ENCODE measurements at places on chromosomes 6 and 20.

DNA sequence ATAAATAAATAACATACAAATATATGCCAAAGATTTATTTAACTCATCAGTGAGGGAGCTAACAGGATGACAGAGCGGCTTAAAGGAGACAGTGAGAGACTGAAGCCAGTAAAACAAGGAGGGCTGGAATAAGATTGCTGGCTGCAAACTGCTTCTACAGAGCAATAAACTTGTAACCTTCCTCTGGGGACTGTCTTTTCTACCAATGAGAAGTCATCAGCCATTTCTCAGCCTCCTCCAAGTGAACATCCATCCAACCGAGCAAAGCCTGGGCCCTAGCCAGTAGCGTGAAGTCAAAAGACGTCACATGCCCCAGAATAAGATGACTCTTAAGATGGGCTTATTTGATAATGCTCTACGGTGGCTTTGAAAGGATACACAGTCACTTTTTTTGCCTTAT lies 42.5 kb downstream of the CPXM1 start:
- DNase-seq, result no peak

GRCh38 chr6:43856005-43856765 lies 86.2 kb downstream of the VEGFA start:
- no peak for DNase-seq

GRCh38 chr20:6157345-6157744 lies 34.5 kb upstream of the FERMT1 start:
- no peak for DNase-seq

DNA sequence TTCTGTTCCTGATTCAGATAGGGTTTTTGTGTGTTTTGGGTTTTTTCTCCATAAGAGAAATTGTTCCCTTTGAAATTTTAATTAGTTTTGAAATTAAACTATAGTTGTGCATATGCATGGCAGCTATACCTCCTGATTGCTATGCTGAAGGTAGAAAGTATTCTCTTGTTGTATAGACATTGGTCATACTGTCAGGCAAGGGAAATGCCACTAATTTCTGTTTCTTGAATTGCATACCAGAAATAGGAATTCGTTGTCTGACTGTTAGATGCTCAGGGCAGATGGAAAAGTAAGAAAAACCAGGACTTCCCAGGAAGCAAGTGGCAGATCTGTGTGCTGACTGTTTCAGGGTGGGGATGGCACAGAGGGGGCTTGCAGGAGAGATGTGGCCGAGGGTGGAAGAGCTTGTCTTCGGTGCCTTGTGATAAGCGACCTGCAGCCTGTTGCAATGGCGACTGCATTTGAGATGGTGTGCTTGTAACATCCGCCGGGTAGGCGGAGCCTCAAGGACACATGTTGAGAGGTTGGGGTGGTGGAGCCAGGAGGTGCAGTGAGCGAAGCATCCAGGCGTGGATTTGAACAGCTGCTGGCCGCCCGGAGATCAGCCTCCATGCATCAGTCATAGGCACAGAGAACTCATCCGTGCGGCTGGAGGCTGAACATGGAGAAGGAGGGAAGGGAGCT lies 42.8 kb downstream of the RREB1 start:
- DNase-seq, result no peak

GRCh38 chr20:51725584-51726176 lies 42.5 kb downstream of the ATP9A start:
- DNase-seq, result no peak

GRCh38 chr6:106885679-106886078 lies 88.8 kb downstream of the CD24 start:
- DNase-seq, result no peak

DNA sequence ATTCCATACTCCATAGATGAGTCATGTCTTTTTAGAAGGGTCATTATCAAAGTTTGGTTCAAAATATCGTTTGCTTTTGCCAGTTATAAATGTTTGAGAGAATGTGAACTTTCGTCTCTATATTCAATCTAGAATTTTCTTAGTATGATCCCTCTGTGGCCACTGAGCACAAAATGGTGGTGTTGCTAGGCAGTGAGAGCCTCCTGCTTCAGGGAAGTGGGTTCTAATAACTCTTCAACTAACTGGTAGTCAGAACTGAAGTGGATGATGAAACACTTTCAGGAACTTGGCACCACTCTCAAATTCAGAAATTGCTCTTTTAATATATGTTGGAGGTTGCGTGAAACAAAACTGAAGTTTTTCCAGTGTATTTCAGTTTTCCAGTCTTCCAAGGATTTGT lies 125.0 kb upstream of the DOK5 start:
- no peak for DNase-seq

DNA sequence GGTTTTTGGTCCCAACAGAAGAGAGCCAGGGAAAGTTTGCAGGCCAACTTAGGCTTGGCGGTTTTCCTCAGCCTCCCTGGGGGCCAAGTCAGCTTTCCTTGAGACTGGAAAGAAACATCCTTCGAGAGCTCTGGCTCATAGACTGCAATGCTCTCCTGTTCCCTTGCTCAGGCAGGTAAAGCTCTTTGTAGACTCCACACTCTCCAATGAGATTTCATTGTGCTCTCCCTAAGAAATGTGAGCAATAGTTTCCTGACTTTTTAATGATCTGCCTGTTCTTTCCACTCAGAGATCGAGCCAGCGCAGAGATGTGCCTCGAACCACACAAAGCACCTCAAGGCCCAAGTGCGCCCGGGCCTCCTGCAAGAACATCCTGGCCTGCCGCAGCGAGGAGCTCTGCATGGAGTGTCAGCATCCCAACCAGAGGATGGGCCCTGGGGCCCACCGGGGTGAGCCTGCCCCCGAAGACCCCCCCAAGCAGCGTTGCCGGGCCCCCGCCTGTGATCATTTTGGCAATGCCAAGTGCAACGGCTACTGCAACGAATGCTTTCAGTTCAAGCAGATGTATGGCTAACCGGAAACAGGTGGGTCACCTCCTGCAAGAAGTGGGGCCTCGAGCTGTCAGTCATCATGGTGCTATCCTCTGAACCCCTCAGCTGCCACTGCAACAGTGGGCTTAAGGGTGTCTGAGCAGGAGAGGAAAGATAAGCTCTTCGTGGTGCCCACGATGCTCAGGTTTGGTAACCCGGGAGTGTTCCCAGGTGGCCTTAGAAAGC lies 13.9 kb downstream of the TNFAIP3 start:
- DNase-seq, result no peak

GRCh38 chr6:161215876-161216615 lies 57.8 kb downstream of the AGPAT4 start:
- DNase-seq, result no peak

DNA sequence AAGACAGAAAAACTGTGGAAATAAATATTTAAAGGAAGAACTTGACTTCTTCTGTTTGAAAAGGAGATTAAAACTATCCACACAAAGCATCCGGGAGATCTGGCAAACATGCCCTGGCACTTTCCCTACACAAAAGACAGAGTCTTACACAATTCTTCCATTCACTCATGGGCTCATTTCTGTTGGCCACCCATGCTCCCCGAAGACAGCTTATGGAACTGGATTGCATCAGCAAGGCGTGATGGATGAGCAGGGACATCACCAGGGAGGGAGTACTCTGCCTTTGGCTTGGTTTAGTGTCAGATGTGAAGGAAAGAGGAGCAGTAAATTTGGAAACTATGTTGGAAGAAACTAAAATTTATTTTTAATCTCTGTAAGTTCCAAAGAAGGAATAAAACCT lies 379.3 kb downstream of the CD109 start:
- DNase-seq, result no peak

GRCh38 chr20:11124849-11125505 lies 451.2 kb upstream of the JAG1 start:
- no peak for DNase-seq

GRCh38 chr20:43940518-43941225 lies 26.0 kb downstream of the TOX2 start:
- DNase-seq, result no peak

GRCh38 chr6:170107606-170108222 lies 183.2 kb downstream of the DLL1 start:
- DNase-seq, result no peak

DNA sequence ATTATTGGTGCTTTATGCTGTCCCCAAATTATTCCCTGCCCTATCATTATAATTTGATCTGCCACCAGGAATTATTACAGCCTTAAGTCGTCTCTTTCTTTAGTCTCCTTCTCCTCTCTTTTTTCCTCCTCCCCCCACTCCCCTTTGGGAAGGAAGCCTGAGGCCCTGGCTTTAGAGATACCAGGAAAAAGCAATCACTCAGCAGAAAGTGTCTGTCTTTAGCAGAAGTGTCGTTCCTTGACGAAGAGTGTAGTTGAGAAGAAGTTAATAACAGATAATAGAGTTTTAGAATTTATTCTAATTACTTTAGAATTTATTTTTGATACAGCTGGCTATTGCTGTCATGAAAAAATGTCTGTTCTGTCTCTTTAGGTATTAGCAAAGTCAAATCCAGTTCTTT lies 16.5 kb downstream of the LIN28B start:
- no peak for DNase-seq

DNA sequence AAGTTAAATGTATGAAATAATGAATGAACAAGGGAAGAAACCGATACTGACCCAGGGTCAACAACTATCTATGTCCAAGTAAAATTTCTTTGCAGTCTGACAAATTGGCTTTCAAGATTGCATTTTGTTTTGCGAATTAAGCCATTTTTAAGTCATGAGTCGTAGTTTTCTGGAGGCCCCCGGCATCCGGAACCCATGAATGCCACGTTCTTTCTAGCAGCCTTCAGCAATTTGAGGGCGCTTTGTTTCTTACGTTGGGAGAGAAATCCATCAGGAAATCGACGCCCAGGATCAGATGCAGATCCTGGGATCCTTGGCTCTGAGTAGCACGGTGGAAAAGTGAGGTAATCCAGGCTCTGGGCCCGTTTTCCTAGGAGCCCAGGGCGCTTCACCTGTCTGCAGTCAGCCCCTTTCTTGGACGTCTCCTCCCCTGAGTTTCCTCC lies 309 bp upstream of the ABRACL start:
- no peak for DNase-seq

GRCh38 chr6:3412779-3413500 lies 43.9 kb downstream of the SLC22A23 start:
- no peak for DNase-seq

DNA sequence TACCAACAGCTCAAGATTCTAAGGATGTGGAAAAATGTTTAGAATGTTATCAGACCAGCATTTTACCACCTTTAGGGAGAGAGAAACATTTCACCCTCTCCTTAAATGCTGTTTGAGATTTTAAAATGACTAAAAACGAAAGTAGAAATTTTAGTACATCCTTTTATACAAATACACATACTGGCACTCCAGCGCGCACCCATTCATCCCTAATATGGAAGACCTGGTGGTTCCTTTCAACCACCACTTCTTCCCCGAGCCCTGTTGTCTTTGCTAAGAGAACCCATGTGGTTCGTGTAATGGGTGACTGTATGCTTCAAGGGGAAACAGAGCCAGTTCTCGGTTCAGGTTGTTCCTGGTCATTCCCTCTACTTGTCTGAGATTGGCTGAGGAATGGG lies 21.3 kb downstream of the SPATA2 start:
- peak; percentile 53 for DNase-seq

GRCh38 chr20:16040742-16041141 lies 532.5 kb downstream of the KIF16B start:
- no peak for DNase-seq

DNA sequence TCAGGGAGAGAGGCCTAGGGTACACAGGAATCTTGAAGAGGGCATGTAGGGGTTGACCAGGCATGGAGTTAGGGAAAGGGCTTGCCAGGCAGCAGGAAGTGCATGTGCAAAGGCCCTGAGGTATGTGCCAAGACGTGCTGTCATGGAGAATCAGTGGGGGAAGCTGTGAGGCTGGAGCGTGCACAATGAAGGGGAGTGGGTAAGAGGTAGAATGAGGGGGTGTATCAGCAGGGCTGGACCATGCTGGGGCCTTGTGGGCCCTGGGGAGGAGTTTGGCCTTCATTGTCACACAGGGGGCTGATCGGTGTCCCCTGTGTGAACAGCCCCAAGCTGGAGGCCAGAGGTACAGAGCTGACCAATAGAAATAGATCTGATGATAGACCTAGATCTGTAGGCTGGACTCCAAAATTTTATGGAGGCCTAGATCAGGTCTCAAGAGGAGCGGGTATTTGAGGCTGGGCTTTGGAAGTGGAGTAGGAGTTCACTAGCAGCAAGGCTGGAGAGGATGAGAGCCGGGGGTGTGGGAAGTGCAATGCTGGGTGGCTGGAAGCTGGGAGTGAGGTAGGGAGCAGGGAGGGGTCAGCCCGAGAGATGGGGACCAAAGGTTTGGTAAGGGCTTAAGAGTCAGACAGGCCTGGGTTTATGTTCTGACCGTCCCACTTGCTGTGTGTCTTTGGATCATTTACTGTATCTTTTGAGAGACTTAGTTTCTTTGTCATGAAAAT lies 3.0 kb downstream of the SRC start:
- no peak for DNase-seq

DNA sequence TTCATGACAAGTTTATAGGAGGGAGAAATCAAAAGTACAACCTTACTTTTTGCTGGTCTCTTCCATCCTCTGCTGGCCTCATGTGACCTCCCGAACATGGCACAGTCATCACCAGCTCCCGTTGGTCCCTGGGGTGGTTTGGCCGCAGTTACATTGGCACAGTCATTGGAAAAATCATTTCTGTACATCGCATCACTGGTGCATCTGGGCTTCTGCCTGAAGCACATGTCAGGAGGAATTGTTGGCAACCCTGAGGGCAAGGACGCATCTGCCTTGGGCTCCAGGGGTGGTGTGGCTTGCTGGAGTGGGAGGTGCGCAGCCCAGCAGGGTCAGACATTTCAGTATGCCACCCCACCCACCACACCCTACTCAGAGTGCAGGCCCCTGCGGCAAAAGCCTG lies 162.9 kb upstream of the SLC24A3 start:
- no peak for DNase-seq

DNA sequence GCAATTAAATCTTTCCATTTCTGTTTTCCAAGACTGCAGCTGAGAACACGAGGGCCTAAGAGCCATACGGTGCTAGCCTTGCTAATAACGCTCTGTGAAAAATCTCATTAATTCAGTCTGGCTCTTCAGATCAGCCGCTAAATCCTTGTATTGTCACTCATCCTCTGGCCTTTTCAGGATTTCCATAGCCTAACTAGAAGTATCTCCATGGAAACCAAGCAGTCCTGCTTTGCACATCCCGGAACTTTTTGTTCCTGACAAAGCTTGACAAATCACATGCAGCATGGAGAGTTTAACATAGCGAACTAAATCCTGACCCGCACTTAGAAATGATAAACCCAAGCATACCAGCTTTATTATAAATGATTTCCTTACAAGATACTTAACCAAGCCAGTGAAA lies 383.7 kb downstream of the CD83 start:
- no peak for DNase-seq

- DNase-seq, result no peak
These were observed 35.1 kb downstream of the PM20D2 start for GRCh38 chr6:89180971-89181370.

DNA sequence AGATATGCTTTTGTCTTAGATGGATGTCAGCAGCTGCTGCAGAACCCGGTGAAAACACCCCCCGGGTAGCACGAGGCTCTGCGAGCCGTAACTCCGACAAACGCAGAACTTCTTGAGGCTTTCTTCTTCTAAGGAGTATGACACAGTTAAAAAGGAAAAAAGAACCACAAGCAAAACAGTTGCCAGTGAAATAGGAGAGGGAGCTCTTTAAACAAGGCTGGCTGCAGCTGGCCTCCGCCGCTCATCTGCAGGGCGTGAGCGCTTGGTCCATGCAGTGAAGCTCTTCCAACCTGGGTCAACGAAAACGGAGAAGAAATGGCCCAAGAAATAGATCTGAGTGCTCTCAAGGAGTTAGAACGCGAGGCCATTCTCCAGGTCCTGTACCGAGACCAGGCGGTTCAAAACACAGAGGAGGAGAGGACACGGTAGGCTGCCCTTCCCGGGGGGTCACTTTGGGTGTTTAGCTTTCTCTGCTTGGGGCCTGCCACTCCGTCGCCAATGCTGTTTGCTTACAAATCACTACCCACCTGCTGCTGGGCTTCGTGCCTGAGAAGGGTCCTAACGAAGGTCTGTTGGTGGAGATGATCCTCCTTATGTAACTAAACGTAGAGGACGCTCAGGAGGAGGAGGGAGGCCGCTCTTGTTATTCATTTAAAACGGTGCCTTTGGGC lies 13.2 kb downstream of the SYTL3 start:
- DNase-seq, result no peak
